ENCODE measurements at places on chromosomes 16 and 17. TPM values are rescaled to one million over a fixed set of nuclear protein-coding genes. Genes with fewer than 3 reads are reported as not detected.
A peak's percentile ranks its signal among the peaks of the same experiment; 100 is the strongest.

DNA sequence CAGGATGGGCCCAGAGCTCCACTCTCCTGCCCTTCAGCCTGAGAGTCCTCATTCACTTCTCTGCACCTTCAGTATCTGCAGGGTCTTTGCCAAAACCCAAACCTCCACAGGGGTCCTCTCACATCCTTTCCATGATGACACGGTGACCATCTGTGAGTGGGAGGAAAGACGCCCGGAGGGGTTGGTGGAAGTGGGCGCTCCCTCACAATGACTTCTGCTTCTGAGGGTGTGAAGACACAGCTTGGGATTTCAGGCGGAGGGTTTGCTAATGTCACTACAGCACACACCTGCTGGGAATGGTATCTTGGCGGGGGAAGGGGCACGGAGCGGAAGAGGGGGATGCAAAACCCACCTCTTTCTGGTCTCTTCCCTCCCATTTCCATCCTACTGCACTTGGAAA is 115.1 kb upstream of the SDK2 start:
- no peaks in the 10 kb centered on the region for H3K36me3 ChIP-seq
- no peak for DNase-seq
- H3K27me3 ChIP-seq, result no peaks in the 10 kb centered on the region

DNA sequence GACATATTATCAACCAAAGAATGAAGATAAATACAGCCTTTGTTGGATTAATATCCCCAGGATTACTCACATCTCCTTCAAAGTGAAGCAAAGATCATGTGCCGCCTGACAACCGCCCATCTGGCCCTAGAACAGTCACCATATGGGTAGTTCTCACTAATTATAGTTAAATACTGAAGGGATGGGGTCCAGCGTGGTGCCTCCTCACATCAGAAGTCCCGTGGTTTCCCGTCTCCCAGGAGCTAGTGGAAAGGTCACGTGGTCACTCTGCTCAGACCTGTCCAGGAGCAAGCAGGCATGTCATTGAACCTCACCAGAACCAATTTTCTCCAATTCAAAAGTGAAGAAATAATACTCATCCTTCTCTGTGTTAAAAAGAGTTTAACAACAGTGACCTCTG is 434.5 kb downstream of the SHISA9 start:
- H3K27me3 ChIP-seq, result no peaks in the 10 kb centered on the region
- no peak for DNase-seq
- H3K27ac ChIP-seq, result no peak overlapping the region
- no peaks in the 10 kb centered on the region for H3K4me1 ChIP-seq
- H3K4me3 ChIP-seq, result no peak overlapping the region

Gene UMOD
- total RNA-seq, result not detected

Gene SLC38A7
- 14.7 TPM for total RNA-seq

Gene C16orf96
- total RNA-seq, result not detected

- no peaks in the 10 kb centered on the region for H3K27me3 ChIP-seq
- peaks cover 11% of the 10 kb centered on the region for H3K4me1 ChIP-seq
These were observed 147.3 kb upstream of the KCNJ18 start for GRCh38 chr17:21545064-21545463.

Gene MGAT5B
- total RNA-seq, result 0.56 TPM

Gene HASPIN
- 3.9 TPM for total RNA-seq

DNA sequence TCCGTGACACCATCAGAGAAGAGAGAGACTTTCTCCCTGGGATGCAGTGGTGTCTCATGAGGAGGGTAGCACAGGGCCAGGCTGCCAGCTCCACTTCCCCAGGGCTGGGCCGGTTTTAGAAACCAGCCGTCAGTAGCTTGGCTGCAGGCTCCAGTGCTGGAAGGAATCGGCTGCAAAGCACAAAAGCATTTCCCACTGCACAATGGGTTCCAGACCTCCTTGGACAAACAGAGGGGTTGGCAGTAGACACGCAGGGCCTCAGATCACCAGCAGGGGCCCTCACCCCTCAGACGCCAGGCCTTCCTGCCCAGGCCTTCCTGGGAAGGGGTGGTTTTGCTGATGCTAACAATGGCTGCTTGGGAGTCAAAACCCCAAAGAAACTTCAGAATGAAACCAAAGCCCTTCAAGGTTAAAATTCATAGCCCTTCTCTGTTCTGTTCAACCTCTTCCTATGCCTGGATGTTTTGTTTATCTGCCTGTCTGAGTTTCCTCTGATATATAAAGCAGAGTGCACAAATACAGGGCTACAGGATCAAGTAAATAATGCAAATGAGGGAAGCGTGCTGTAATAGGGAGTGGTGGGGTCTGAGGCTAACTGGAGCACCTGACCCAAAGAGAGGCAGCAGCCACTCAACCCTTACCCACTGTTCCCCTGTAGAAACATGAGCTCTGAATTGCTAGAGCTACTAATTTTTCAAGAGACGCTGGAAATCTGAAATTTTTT is 26.2 kb downstream of the TEKT5 start:
- H3K4me3 ChIP-seq, result no peak overlapping the region
- peak; percentile 10 for DNase-seq
- no peaks in the 10 kb centered on the region for H3K4me1 ChIP-seq

DNA sequence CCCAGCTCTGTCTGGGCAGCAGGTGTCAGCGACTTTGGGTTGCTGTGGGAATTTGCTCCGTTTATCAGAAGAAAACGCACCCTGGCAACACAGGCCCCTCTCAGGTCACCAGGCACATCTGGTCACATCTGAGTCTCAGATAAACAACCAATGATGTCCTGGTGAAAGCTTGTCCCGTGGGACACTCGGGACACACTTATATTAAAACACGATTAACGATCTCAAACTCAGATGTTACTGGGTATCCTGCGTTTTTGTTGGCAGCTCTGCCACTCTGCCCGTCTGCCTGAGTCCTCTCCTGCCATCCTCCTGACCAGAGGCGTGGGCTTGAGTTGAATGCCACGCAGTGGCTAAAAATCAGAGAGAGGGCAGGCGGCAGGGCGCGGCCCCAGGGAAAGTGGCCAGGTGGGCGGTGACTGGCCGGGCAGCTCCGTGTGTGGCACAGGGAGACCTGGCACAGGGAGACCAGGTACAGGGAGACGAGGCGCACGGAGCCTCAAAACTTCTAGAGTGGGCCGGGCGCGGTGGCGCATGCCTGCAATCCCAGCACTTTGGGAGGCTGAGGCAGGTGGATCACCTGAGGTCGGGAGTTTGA is 2.1 kb downstream of the SECTM1 start:
- DNase-seq, result no peak
- H3K27ac ChIP-seq, result no peak overlapping the region
- H3K27me3 ChIP-seq, result peaks cover 10% of the 10 kb centered on the region
- no peaks in the 10 kb centered on the region for H3K36me3 ChIP-seq

DNA sequence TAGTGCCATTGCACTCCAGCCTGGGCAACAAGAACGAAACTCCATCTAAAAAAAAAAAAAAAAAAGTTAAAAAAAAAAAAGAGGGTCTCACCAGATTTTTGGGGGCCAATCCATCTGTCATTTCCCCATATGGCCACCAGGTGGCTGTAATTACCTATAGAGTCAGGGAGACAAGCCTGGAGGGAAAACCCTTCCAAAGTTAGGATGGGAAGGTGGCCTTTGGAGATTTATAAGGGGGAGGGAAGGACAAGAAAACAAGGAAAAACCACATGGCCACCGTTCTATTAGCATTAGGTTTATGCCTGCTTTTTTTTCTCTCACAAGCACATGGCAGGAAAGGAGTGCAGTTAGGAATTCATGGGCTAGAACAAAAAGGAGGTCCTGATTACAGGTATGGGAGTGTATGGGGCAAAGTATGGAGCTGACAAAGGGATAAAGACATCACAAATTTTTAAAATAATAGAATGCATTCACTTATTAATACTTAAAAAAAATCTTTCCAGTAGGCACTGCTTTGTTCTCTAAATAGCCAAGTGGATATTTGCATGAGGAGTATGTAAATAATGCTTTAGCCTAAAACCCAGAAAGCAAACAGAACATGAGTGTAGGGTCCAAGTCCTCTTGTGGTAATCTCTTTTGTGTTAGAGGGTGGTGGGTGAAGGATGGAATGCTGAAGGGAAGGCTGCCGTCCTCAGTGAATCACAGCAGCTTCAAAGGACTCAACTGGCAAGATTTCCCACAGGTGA is 5.1 kb downstream of the CYB5D1 start:
- H3K27ac ChIP-seq, result no peak overlapping the region
- no peak overlapping the region for H3K4me3 ChIP-seq
- peak; percentile 54 for DNase-seq
- H3K36me3 ChIP-seq, result peaks cover 11% of the 10 kb centered on the region
- no peaks in the 10 kb centered on the region for H3K27me3 ChIP-seq

GRCh38 chr17:64155751-64156544 is 26.0 kb upstream of the ERN1 start:
- peaks cover 15% of the 10 kb centered on the region for H3K4me1 ChIP-seq
- no peak overlapping the region for H3K27ac ChIP-seq
- peak; percentile 61 for DNase-seq

DNA sequence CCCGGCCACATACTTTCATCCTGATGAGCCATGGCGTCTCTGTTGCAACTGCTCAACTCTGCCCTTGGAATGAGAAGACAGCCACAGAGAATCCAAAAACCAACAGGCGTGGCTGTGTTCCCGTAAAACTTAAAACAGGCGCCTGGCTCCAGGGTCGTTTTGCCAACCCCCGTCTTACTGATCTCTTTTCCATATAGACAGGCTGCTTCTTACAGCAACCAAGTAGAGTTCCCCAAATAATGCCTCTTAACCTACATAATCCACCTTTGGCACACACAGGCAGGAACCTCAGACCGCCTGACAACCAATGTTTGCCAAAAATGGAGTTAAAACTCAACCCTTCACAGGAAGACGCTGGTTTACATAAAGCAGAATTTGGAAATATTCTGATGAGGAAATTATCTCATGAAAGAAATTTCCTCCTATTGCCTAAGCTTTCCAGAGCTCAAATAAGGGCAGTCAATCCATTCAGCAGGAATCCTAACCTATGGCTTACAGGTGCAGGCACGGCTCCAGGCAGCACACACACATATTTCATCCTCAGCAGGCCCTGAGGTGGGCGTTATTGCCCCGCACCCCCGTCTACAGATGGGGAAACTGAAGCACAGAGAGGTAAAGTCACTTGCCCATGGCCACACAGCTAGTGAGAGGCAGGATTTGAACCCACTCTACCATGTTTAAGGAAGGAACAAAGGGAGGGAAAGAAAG is 35.8 kb downstream of the LITAF start:
- no peak overlapping the region for H3K27ac ChIP-seq
- H3K4me1 ChIP-seq, result peaks cover 8% of the 10 kb centered on the region
- no peaks in the 10 kb centered on the region for H3K27me3 ChIP-seq

Gene IGSF6
- not detected for total RNA-seq

Gene ANKRD40CL
- total RNA-seq, result not detected

- H3K4me3 ChIP-seq, result no peak overlapping the region
- H3K27me3 ChIP-seq, result no peaks in the 10 kb centered on the region
- no peak overlapping the region for H3K27ac ChIP-seq
- no peak for DNase-seq
These were observed 356.7 kb downstream of the SOX9 start for GRCh38 chr17:72477491-72477890.

Gene MMP2
- total RNA-seq, result 164 TPM

Gene SULT1A4
- total RNA-seq, result 1.1 TPM

Gene AXIN2
- 1.9 TPM for total RNA-seq

DNA sequence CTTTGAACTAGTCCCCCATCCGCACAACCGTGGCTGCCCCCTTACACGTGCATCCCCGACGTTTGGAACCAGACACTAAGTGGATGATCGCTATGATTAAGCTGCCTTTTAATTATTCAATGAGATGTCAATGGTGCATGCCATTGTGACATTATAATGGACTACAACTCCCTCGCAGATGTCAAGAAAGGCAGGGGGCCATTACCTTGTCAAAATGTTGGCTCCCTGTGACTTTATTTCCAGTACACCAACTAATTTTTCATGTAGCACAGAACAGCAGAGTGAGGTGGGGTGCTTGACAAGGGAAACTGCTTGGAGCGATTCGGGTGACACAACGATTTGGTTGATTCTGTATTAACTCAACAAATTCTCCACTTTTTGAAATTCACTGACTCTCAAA is 26.5 kb downstream of the ASIC2 start:
- peak overlapping the region; percentile 23 for H3K27ac ChIP-seq
- no peak for DNase-seq
- no peaks in the 10 kb centered on the region for H3K27me3 ChIP-seq
- H3K4me1 ChIP-seq, result peaks cover 14% of the 10 kb centered on the region
- no peaks in the 10 kb centered on the region for H3K36me3 ChIP-seq

Gene GLP2R
- total RNA-seq, result under 0.01 TPM

DNA sequence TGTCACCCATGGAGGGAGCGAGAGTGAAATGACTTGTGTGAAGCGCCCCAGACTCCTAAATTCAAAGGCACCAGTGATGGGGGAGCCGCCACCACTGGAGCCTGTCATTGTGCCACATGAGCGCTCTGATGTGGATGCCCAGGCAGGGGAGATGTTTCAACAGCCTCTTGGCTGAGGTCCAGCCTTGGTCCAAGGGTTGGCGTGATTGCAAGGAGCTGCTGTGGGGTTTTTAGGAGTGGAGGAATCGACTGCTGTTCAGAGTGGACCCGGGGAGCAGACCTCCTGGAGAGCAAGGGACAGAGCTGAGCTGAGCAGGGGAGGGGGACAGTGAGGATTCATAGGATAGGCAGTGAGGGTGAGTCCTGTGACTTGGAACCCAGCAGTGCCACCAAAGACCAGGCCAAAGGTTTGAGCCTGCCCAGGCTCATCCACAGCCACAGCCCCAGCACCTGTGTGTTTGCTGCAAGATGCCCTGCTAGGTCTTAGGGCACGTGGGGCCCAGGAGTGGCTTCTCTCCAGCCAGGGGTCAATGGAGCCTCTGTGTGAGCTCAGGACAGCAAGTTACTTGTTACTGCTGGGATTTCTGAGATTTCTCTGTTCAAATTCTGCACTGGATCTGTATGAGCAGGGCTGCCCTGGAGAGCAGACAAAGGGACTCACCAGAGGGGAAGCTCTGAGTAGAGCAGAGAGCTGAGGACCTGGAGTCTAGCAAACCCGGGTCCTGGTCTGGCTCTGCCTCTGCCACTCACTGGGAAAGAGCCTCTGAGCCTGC is 20.3 kb downstream of the RHBDL3 start:
- H3K36me3 ChIP-seq, result no peaks in the 10 kb centered on the region
- no peak overlapping the region for H3K27ac ChIP-seq
- no peak for DNase-seq
- no peaks in the 10 kb centered on the region for H3K4me1 ChIP-seq
- peaks cover 36% of the 10 kb centered on the region for H3K27me3 ChIP-seq

- peaks cover 46% of the 10 kb centered on the region for H3K27me3 ChIP-seq
- H3K4me3 ChIP-seq, result no peak overlapping the region
- no peaks in the 10 kb centered on the region for H3K4me1 ChIP-seq
- H3K36me3 ChIP-seq, result no peaks in the 10 kb centered on the region
- no peak overlapping the region for H3K27ac ChIP-seq
These were observed 136.6 kb downstream of the ENGASE start for GRCh38 chr17:79211061-79211770.

Gene CNGB1
- total RNA-seq, result not detected

GRCh38 chr16:85931596-85932402 is 32.8 kb downstream of the IRF8 start:
- H3K4me3 ChIP-seq, result no peak overlapping the region
- H3K27me3 ChIP-seq, result peaks cover 80% of the 10 kb centered on the region
- DNase-seq, result no peak
- H3K4me1 ChIP-seq, result peaks cover 1% of the 10 kb centered on the region

Gene KRTAP1-5
- total RNA-seq, result 34.8 TPM

Gene NPIPB9
- total RNA-seq, result 0.56 TPM

Gene SLC12A3
- not detected for total RNA-seq

Measured in IMR-90 (cell line).